AG08395 (cell line): ENCODE measurements at places on chromosomes 11 and 22.

GRCh38 chr11:34397120-34397519 is 39.3 kb upstream of the ABTB2 start:
- DNase-seq, result no peak

- DNase-seq, result no peak
Observed at GRCh38 chr11:100467821-100468508, 219.1 kb upstream of the ARHGAP42 start.

DNA sequence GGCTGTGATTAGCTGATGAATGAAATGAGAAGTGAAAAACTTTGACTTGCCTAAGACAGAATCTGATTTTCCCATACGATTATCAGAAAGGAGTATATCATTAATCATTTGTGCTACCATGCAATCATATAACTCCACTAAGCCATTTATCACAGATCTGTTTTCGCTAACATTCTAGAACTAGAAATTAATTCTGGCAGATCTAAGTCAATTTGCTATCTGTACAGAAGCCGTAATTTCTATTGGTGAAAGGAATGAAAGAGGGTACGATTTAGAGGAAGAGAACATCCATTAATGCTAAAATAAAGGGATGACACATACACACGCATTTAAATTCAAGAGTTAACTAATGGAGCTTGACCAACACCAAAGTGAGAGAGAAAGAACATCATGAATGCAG is 201.6 kb downstream of the SBF2 start:
- no peak for DNase-seq

DNA sequence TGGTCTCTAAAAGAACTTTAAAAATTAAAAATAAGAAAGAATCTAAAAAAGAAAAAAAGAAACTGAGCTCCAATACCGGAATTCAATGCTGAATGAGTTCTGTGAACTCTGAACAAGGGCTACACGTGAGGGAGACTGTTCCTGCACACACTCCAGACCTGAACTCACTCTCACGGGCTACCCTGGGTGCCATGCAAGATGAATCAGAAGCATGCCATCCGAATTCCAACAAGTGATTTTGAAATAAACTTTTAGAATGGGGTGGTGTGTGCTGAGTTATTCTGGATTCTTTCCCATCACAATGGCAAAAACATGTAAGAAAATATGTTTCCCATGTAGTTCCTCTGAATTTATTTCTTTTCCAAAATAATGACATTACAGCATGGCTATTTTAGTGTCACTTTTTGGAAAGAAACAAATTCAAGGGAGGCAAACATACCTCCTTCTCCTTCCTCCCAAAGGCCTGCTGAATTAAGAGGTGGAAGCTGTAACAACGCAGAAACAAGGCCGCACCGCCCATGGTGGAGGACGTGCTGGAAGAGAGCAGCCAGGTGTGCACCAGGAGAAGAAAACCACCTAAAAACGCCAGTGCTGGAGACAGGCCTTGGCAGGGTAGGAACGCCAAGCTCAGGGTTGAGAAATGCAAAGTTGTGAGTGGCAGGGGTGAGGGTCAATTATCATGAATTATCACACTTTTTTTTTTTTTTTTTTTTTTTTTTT is 63.2 kb upstream of the ARFGAP3 start:
- DNase-seq, result peak; percentile 74

- peak; percentile 46 for DNase-seq
Observed at GRCh38 chr22:26804911-26805539, 147.6 kb downstream of the MIAT start.

GRCh38 chr22:37014835-37015586 is 4.2 kb downstream of the TST start:
- DNase-seq, result no peak

DNA sequence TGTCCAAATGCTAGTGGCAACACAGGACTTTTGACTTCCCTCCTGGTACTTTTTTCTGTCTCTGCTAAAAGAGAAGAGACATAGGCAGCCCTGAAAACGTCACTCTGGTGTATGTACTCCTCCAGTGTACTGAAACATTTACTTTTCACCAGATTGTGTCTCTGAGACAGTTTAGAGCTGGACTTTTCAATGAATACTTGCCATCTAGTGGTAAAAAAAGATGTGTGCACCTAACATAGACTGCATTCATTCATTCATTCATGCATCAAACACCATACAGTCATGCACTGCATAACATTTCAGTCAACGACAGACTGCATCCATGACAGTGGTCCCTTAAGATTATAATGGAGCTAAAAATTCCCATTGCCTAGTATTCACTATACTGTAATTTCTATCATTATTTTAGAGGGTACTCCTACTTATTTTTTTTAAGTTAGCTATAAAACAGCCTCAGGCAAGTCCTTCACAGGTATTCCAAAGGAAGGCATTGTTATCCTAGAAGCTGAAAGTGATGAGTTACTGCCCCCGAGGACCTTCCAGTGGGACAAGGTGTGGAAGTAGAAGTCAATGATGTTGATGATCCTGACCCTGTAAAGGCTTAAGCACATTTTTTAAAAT is 186.2 kb downstream of the SPON1 start:
- peak; percentile 51 for DNase-seq

- no peak for DNase-seq
Observed at GRCh38 chr11:13834463-13834862, 128.1 kb upstream of the SPON1 start.

GRCh38 chr22:17753401-17753989 is 20.8 kb downstream of the BID start:
- no peak for DNase-seq

DNA sequence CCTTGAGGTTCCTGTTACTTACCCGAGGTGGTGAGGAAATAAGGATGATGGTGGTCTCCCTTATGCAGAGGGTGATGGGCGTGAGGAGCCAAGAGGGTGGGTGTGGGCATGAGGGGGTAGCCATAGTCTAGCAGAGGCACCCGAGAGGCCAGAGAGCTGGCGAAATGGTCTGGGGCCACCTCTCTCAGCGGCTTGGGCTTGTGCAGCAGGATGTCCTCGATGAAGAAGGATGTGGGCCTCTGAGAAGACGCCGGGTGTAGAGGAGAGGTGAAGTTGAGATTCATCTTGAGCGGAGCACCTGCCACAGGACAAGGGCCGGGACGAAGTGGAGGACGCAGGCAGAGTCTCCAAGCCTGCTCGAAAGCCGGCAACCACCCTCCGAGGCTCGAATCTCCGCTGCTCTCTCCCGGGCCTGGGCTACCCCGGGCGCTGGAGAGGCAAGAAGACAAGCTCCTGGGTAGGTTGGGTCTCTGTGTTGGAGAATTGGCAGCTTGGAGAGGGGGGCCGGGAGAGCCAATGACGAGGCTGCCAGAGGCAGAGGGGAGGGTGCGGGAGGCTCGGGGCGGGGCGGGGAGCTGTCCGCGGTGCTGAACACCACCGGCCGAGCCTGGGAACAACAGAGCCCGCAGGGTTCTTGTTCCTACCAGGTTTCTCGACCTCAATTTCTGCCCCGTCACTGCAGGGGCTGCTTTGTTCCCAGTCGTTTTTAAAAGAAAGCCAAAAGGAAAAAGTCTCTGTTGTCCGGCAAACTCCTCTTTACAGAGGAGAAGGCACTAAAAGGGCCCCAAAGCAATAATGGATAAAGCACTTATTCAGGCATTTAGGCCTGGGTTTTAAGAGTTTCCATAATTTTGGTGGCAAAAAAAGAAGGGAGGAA is at the start of gene BSX:
BSX (minus strand) TSS at position 447 of the 877 bp plus-strand sequence; CDS start at position 284, 163 bp downstream.
- DNase-seq, result peak; percentile 63

DNA sequence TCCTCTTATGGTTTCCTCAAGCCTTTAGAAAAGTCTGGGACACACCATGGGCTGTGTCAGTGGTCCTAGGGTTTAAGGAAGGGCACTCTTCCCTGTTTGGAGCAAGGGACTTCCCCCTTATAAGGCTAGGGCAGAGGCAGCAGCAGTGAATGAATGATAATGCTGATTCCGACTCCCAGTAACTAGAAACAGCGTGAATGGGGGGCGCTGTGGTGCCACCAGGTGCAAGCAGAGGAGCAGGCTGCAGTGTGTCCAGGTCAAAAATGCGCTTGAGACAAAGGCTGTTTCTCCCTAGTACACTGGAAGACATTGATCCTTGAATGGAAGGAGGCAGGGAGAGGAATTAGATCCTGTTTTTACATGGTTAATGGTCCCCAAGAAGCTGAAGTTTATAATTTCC is 11.6 kb upstream of the RIC3 start:
- DNase-seq, result no peak

- DNase-seq, result peak; percentile 7
Observed at GRCh38 chr11:103608566-103608965, 427.9 kb upstream of the DDI1 start.
